ENCODE measurements at places on chromosomes 4 and X. TPM values are rescaled to one million over a fixed set of nuclear protein-coding genes. Genes with fewer than 3 reads are reported as not detected.

Gene CXCL1
- polyA plus RNA-seq, result not detected

Gene ADH6
- 0.35 TPM for polyA plus RNA-seq

Gene PPM1K
- polyA plus RNA-seq, result 20.0 TPM

Gene ADAM29
- not detected for polyA plus RNA-seq

Gene MAGEA10
- not detected for polyA plus RNA-seq

Gene CSAG1
- polyA plus RNA-seq, result not detected

Gene TBC1D8B
- polyA plus RNA-seq, result 3.5 TPM

Gene HAND2
- 0.77 TPM for polyA plus RNA-seq

All from hindlimb muscle (tissue), 1 donor.